ENCODE measurements at places on chromosomes 2 and 18. TPM values are rescaled to one million over a fixed set of nuclear protein-coding genes. Genes with fewer than 3 reads are reported as not detected.

DNA sequence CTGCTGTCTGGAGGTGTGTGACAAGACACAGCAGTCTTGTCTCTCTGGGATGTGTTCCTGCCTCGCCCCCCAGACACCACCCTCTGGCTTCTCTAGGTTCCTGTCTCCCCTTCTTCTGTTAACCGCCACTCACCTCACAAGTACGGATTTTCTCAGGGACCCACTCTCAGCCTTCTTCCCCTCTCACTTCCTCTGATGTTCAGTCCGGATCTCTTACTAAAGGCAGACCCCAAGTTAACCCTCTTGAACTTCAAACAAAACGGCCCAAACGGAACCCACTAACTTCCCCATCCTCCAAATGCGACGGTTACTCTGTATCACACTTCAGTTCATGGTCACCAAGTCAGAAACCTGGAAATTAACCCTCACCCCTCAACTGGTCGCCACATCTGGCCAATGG lies 32.0 kb downstream of the B4GALT6 start:
- no peak for DNase-seq
- H3K27me3 ChIP-seq: peaks cover 4% of the 10 kb centered on the region
- no peak overlapping the region for H3K27ac ChIP-seq
- no peaks in the 10 kb centered on the region for H3K4me1 ChIP-seq

The CTAGE1 gene
- not detected for total RNA-seq

The DES gene
- not detected for total RNA-seq

The CYB5A gene
- 4.1 TPM for total RNA-seq

Measured in CD4-positive, alpha-beta T cell (primary cell).